ENCODE measurements at places on chromosomes 13 and 19.
A peak's percentile ranks its signal among the peaks of the same experiment; 100 is the strongest.

DNA sequence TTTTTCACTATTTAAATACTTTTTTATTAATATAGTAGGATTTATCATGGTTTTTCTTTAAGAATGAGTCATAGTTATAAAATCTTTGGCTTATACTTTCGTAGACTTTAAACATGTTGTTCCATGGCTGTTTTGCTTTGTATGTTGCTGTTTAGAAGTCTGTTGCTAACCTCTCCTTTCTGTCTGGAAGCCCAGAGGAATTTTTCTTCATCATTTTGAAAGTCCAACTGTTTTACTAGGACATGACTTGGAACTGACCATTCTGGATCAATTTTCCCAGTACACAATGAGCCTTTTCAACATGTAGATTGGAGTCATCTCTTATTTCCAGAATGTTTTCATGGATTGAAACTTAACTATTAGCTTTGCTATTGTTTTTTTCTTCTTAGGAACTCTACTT, 7.9 kb downstream of the CAB39L start:
- DNase-seq, result peak; percentile 58

DNA sequence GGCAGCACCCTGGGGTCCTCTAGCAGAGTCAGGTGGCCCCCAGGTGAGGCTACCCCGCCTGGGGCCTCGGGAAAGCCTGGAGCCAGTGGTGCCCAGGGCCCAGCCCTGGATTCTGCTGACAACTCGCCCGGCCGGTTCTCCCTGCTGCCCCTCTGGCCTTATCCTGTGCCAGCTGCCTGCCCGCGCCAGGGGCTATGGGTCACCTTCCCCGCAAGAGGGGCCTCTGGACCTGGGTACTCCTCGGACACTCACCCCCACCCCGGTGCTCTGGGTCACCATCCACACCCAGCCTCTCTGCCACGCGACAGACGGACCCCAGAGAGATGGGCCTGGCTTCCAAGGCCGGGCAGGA, 24.0 kb downstream of the ZBTB7A start:
- no peak for DNase-seq

DNA sequence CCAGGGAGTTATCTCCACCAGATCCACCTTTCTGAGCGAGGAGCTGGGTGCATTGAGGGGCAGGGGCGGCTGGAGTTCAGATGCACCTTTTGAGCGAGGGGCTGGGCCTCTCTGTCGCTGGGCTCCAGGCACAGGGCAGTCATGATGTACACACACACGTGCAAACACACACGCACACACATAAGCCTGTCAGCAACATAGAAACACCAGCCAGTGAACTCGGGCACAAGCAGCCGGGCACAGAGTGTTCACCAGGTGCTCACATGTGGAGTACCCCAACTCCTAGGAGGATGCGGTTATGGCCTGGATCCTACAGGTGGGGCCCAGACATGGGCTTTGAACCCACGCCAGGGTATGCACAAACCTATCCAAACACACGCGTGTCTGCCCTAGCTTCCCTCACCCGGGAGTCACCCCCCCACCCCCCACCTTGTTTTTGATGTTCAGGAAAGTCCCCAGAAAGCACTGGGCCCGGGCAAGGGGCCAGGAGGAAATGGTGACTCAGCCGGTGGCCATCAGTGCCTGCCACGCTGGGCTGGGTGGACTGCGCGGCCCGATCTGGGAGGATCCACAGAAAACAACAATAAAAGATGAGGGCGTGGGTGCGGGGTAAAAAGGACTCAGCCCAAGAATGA, 13.3 kb downstream of the ARRDC2 start:
- DNase-seq, result peak; percentile 64

DNA sequence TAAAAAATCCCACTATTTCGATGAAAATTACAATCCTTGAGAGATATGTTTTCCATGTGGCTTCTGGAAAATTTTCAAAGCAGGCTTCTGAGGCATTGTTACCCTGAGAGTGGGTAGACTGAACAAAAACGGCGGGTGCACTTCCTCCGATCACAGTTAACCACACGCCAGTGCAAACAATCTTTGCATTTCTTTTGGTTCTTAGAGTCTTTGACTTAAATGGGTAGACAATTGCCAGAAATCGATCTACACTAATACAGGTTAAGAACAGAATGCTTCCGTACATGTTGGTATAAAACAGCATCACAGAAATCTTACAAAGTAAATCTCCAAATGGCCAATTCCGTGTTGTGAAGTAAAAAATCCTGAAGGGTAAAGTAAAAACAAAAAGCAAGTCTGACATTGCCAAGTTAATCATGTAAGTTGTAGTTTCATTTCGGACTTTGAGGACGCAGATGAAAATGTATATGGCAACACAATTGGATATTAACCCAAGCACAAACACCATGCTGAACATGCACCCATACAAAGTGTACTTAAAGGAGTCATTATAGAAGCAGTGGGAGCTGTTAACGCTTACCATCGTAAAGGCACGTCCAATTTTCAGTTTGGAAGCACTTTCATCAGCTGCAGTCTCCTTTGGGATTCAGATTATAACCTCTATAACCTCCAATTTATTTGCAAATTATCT, 927 bp downstream of the LPAR6 start:
- DNase-seq, result peak; percentile 54

DNA sequence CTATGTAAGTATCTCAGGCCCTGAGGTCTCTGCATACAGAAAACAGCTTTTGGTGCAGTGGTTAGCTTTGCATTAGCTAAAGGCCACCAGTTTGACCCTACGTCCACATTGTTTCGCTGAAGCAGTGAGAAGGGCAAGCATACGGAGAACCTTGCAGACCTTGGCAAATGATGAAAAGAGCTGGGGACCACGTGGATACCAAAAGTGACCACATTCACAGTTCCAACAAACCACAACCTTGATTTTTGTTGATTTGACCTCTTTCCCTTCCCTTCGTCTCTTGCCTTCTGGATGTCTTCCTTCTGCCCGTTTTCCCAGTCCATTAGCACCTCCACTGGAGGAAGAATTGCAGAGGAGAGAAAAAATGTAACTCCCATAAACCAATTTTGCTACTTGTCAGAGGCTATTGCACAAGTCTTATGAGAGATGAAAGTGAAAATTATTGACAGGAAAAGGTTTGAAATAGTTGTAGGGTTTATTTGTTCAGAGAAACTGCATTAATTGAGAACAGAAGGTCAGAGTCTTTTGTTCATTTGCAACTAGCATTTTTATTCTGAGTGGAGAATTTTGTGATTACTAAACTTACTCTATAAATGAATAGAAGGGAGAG, 293.9 kb upstream of the HTR2A start:
- DNase-seq, result no peak

DNA sequence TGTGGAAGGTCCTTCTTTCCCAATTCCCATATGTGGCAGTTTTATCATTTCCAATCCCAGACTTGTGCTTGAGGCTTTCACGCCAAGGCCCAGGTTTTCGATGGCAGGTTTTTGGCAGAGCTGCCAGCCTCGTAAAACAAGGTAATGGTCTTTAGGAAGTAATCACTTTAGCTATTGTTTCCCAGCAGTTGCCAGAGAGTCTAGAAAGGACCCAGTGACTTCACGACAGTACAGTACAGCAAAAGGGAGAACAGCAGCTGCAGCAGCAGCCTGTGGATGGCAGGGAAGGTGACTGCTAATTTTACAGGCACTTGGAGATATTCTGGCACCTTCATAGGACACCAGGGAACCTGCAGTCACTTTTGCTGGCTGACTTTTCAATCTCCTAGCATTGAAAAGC, 291.6 kb upstream of the MAB21L1 start:
- no peak for DNase-seq

- DNase-seq, result no peak
These were observed 22.8 kb downstream of the RASA3 start for GRCh38 chr13:114109641-114110041.

DNA sequence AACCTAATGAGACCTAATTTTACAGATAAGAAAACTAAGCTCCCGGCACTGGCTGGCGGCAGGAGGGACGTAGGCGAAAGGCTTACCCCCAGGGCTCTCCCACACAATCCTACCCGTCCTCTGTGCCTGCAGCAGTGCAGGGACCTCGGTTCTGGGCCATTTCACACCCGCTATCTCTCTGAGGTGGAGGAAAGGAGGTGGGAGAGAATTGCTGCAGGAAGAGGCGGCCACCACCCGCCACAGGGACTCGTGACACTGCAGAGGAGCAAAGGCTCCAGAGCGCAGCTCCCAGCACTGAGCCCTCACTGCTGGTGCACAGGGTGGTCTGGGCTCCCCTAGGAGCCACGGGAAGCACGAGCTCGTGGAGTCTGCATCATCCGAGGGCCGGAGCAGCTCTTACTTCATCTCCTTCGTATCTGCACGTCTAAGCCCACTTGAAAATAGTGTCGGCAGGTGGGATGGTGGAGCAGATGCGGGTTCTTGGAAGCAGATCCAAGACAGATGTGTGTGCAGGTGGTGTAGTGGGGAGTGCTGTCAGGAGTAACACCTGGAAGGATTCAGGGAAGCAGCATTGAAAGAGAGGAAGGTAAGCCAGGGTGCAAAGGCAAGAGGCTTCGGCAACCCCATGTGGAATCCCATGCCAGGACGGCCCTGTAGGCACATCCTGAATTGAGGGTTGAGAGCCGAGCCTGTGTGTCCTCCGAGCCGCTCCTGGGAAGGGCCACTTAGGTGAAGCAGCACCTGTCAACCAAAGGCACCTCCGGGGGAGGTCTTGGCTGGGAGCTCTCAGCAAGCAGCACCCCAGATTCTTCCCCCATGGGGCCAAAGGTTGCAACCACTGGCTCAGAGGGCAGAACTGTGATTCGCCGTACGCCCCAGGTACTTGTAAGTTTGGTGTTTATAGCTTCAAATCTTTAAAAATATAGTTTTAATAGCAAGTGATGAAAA, 115.8 kb upstream of the SPACA7 start:
- DNase-seq, result no peak

GRCh38 chr13:80979035-80979641, 638.2 kb upstream of the SPRY2 start:
- peak; percentile 32 for DNase-seq

- DNase-seq, result no peak
These were observed 117.9 kb downstream of the CRYL1 start for GRCh38 chr13:20407759-20408158.

DNA sequence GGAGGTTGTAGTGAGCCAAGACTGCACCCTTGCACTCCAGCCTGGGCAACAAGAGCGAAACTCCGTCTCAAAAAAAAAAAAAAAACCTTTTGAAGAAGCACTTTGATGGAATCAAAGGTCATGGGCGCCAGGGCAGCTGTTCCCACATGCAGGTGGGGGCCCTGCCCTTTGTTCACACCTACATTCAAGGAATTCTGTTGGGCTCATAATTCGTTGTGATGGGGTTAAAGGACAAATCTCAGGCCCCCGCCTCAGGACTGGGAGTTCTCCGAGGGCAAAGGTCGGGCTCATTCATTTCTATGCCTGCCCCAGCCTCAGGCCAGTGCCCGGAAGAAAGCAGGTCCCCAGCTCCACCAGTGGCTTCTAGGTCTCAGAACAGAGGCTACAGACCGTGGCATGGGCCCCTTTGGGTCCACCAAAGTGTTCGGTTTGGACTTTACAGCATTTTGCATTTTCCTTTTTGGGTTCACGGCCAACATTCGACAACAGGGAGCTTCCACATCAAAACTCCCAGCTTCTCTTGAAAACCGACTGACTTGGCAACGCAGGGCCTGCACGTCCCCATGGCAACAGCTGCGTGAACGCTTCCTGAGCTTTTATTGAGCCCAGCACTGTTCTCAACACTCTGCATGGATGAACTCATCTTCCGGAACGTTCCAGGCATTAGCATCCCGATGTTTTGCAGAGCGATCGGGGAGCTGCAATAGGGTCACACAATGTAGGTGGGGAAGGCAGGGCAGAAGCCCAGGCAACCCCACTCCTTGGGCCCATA, 10.1 kb upstream of the GTF2F1 start:
- DNase-seq, result peak; percentile 82

DNA sequence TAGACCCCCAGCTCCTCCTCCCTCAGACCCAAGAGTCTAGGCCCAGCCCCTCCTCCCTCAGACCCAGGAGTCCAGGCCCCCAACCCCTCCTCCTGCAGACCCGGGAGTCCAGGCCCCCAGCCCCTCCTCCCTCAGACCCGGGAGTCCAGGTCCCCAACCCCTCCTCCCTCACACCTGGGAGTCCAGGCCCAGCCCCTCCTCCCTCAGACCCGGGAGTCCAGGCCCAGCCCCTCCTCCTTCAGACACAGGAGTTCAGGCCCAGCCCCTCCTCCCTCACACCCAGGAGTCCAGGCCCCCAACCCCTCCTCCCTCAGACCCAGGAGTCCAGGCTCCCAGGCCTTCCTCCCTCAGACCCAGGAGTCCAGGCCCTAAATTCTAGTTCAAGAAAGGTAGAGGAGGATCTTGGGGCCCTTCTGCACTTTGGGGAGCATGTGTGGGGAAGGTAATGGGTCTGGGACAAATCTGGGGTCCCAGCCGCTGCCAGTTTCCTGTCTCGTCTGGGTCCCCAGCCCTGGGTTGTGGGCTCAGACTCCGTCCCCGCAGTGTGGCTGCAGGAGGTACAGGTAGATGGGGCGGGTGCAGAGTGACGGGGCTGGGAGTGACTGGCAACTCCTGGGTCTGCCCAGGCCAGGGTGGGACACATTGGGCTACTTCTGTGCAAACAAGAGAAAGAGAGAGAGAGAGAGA, 3.2 kb upstream of the TMEM190 start:
- DNase-seq, result no peak

- DNase-seq, result no peak
These were observed 2.7 kb upstream of the KLK2 start for GRCh38 chr19:50870417-50871089.

- DNase-seq, result no peak
These were observed 21.9 kb downstream of the VRK3 start for GRCh38 chr19:50003254-50003788.

GRCh38 chr13:54368387-54368786, 1339.8 kb downstream of the OLFM4 start:
- no peak for DNase-seq
